Lower lobe of right lung (tissue), 2 donors: ENCODE measurements at places on chromosomes 6 and 20. TPM values are rescaled to one million over a fixed set of nuclear protein-coding genes. Genes with fewer than 3 reads are reported as not detected.

The WFDC10B gene
- total RNA-seq: 1.2 TPM

DNA sequence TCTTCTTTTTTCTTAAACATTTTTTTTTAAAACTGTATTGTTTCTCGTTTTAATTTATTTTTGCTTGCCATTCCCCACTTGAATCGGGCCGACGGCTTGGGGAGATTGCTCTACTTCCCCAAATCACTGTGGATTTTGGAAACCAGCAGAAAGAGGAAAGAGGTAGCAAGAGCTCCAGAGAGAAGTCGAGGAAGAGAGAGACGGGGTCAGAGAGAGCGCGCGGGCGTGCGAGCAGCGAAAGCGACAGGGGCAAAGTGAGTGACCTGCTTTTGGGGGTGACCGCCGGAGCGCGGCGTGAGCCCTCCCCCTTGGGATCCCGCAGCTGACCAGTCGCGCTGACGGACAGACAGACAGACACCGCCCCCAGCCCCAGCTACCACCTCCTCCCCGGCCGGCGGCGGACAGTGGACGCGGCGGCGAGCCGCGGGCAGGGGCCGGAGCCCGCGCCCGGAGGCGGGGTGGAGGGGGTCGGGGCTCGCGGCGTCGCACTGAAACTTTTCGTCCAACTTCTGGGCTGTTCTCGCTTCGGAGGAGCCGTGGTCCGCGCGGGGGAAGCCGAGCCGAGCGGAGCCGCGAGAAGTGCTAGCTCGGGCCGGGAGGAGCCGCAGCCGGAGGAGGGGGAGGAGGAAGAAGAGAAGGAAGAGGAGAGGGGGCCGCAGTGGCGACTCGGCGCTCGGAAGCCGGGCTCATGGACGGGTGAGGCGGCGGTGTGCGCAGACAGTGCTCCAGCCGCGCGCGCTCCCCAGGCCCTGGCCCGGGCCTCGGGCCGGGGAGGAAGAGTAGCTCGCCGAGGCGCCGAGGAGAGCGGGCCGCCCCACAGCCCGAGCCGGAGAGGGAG is 580 bp downstream of the VEGFA start:
- H3K4me1 ChIP-seq: peaks cover 47% of the 10 kb centered on the region
- DNase-seq: peak; percentile 85
- peaks cover 4% of the 10 kb centered on the region for H3K36me3 ChIP-seq
- peak overlapping the region; percentile 91 for H3K4me3 ChIP-seq
- H3K27me3 ChIP-seq: no peaks in the 10 kb centered on the region
- H3K27ac ChIP-seq: peak overlapping the region; percentile 92

The STX11 gene
- total RNA-seq: 54.1 TPM

GRCh38 chr20:22823119-22823518 is 212.0 kb upstream of the SSTR4 start:
- no peak overlapping the region for H3K27ac ChIP-seq
- H3K36me3 ChIP-seq: no peaks in the 10 kb centered on the region
- no peaks in the 10 kb centered on the region for H3K27me3 ChIP-seq
- H3K4me1 ChIP-seq: no peaks in the 10 kb centered on the region
- no peak overlapping the region for H3K4me3 ChIP-seq

The GNAS-AS1 gene
- total RNA-seq: 0.97 TPM

GRCh38 chr20:64160118-64160517 is 4.1 kb upstream of the MYT1 start:
- no peak overlapping the region for H3K4me3 ChIP-seq
- H3K27me3 ChIP-seq: peaks cover 63% of the 10 kb centered on the region
- no peaks in the 10 kb centered on the region for H3K36me3 ChIP-seq
- no peak for DNase-seq

GRCh38 chr6:29559524-29560287 is at the start of gene UBD:
UBD (minus strand) TSS chr6:29559732; CDS start chr6:29559701, 31 bp downstream.
- no peaks in the 10 kb centered on the region for H3K36me3 ChIP-seq
- no peak within 1 kb of the TSS for H3K27ac ChIP-seq
- no peak for DNase-seq
- peaks cover 20% of the 10 kb centered on the region for H3K27me3 ChIP-seq
- H3K4me1 ChIP-seq: no peaks in the 10 kb centered on the region
